Left lung (tissue), 14 donors: ENCODE measurements at places on chromosomes 1 and 21. TPM values are rescaled to one million over a fixed set of nuclear protein-coding genes. Genes with fewer than 3 reads are reported as not detected.

DNA sequence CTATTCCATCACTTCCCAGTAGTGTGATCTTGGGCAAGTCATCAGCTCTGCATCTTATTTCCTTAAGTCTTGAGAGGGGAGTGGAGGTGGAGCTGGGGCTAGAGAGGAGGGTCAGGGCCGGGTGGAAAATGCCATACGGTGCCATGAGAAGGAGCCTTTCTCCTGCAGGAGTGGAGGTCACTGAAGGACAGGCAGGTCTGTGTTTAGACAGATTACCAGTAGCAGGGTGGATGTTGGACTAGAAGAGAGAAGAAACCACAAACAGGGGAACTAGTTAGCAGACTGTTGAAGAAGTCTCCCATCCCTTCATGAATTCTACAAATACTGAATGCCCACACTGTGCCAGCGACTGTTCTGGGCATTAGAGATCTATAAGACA lies 13.9 kb upstream of the CPT2 start:
- H3K36me3 ChIP-seq: no peaks in the 10 kb centered on the region
- H3K4me1 ChIP-seq: peaks cover 5% of the 10 kb centered on the region
- no peaks in the 10 kb centered on the region for H3K27me3 ChIP-seq
- no peak overlapping the region for H3K4me3 ChIP-seq
- peak overlapping the region; percentile 33 for H3K27ac ChIP-seq

- peaks cover 6% of the 10 kb centered on the region for H3K27me3 ChIP-seq
- H3K4me3 ChIP-seq: no peak overlapping the region
- DNase-seq: peak; percentile 65
- no peak overlapping the region for H3K27ac ChIP-seq
Measured at GRCh38 chr1:227905573-227906487, 41.9 kb downstream of the WNT9A start.

- H3K27ac ChIP-seq: peak within 1 kb of the TSS; percentile 84
- H3K4me1 ChIP-seq: peaks cover 19% of the 10 kb centered on the region
- no peaks in the 10 kb centered on the region for H3K27me3 ChIP-seq
- no peaks in the 10 kb centered on the region for H3K36me3 ChIP-seq
- DNase-seq: peak; percentile 82
- H3K4me3 ChIP-seq: peak within 1 kb of the TSS; percentile 36
Measured at GRCh38 chr21:46183910-46184624, at the start of gene SPATC1L. Gene SPATC1L (minus strand): TSS chr21:46184459. CDS start chr21:46182816, 1,643 bp downstream.

DNA sequence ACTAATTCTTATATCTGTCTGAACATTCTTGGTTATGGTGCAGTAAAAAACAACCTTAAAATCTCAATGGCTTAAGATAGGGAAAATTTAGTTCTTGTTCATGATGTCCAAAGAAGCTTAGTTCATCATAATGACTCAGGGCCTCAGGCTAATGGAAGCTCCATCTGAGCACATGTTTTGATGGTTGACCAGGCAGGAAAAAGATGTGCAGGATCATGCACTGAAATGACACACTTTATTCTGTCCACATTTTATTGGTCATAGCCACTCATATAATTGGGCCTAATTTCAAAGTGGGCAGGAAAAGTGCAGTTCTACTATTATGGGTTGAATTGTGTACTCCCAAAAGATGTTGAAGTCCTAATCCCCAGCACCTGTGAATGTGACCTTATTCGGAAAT lies 198.2 kb downstream of the CENPF start:
- H3K36me3 ChIP-seq: no peaks in the 10 kb centered on the region
- H3K27me3 ChIP-seq: no peaks in the 10 kb centered on the region
- no peak overlapping the region for H3K4me3 ChIP-seq
- DNase-seq: no peak
- H3K4me1 ChIP-seq: no peaks in the 10 kb centered on the region

DNA sequence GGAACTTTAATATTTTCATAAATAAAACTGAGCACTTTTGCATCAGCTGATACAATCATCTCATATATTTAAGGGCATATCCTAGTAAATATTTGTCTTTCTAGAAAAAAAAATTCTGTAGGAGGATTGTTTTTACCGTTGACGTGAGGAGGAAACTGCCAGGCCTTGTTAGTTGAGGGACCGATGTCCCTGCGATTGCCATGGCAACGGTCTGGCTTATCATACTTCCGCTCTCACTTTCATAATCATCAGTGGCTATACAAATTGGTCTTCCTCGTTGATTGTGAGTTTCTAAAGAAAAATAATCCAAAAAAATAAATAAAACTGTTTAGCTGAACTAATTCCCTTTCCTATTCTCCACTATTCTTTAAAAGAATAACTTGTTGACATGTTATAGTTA lies 69.3 kb upstream of the ANGPTL3 start:
- no peaks in the 10 kb centered on the region for H3K4me1 ChIP-seq
- H3K36me3 ChIP-seq: no peaks in the 10 kb centered on the region
- no peak overlapping the region for H3K27ac ChIP-seq
- no peak overlapping the region for H3K4me3 ChIP-seq
- no peaks in the 10 kb centered on the region for H3K27me3 ChIP-seq
- DNase-seq: peak; percentile 7

DNA sequence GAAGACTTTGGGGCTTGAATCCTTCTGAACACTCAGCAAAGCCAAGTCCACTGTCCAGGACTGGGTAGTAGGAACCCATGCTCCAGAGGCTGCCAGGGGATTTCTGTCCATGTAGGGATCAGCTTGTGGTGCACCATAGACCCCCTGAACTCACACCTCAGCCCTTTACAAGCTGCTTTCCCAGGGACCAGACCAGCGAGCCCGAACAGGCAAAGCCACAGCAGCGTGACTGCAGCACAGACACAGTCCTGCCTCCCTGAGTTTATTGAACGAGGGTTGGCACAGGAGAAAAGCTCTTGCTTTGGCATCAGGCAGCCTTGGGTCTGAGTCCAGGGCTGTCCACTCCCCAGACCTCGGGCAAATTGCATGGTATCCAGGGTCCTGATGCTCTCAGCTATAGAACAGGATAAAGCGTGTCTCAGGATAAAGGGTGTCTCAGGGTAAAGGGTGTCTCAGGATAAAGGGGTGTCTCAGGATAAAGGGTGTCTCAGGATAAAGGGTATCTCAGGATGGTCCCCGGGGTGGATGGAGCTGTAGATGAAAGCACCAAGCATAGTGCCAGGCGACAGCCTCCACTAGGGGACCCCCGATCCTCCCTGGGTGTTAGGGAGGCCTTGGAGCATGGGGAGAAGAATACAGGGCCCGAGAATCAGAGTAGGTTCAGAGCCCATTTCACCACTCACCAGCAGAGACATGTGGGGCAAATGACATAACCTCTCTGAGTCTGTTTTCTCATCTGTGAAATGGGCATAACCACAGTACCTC lies 648.8 kb downstream of the NPHP4 start:
- DNase-seq: no peak
- H3K4me1 ChIP-seq: no peaks in the 10 kb centered on the region
- H3K4me3 ChIP-seq: no peak overlapping the region
- no peak overlapping the region for H3K27ac ChIP-seq
- no peaks in the 10 kb centered on the region for H3K36me3 ChIP-seq

DNA sequence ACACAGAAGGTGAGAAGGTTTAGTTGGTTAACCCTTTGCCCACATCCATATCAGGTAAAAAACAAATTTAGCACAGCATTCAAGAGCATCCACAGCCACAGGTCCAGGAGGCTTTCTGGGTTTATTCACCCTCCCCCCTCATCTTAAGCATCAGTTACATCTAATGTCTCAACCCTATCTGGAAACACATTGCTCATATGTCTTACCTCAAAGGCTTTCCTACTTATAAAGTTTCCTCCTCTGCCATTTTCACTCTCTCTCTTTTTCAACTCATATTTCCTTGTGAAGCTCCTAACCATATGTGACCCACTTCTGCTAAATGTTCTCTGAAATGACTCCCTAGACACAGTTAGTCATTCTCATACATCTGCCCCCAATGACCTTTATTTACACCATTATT lies 47.9 kb upstream of the RUNX1 start:
- no peak overlapping the region for H3K4me3 ChIP-seq
- H3K27me3 ChIP-seq: no peaks in the 10 kb centered on the region
- H3K4me1 ChIP-seq: no peaks in the 10 kb centered on the region
- DNase-seq: no peak

Gene SPATA45
- total RNA-seq: not detected

GRCh38 chr21:24594082-24594481 lies 1013.2 kb downstream of the MRPL39 start:
- DNase-seq: no peak
- H3K4me3 ChIP-seq: no peak overlapping the region
- no peaks in the 10 kb centered on the region for H3K27me3 ChIP-seq
- H3K36me3 ChIP-seq: no peaks in the 10 kb centered on the region
- H3K4me1 ChIP-seq: no peaks in the 10 kb centered on the region
- no peak overlapping the region for H3K27ac ChIP-seq

DNA sequence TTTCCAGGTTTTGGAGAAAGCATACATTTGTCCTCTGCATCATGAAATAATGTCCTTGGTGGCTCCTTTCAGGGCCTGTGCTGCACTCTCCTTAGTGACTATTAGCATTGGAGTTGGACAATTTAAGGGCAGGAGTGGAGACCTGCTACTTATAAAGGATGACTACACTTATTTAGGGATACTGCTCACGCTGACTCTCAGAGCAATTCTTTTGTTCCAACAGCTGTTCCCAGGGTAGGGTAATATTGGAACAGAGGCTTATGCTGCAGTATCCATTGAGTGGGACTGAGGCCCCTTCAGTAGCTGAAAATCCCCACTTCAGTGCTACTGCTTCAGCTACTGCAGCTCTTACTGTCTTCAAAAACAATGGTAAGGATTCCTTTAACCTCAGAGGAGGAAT lies 84.6 kb downstream of the GPR88 start:
- no peak overlapping the region for H3K4me3 ChIP-seq
- no peak overlapping the region for H3K27ac ChIP-seq
- no peaks in the 10 kb centered on the region for H3K4me1 ChIP-seq
- no peaks in the 10 kb centered on the region for H3K27me3 ChIP-seq
- DNase-seq: no peak
- no peaks in the 10 kb centered on the region for H3K36me3 ChIP-seq

GRCh38 chr1:198258491-198258890 lies 101.7 kb downstream of the NEK7 start:
- no peak overlapping the region for H3K27ac ChIP-seq
- H3K36me3 ChIP-seq: no peaks in the 10 kb centered on the region
- no peak for DNase-seq
- H3K4me1 ChIP-seq: peaks cover 5% of the 10 kb centered on the region

- no peak for DNase-seq
- no peaks in the 10 kb centered on the region for H3K27me3 ChIP-seq
Measured at GRCh38 chr1:115170377-115170776, 81.1 kb upstream of the TSPAN2 start.

- H3K4me1 ChIP-seq: no peaks in the 10 kb centered on the region
- H3K36me3 ChIP-seq: no peaks in the 10 kb centered on the region
- H3K27ac ChIP-seq: no peak overlapping the region
- H3K27me3 ChIP-seq: no peaks in the 10 kb centered on the region
Measured at GRCh38 chr1:103191327-103191726, 83.0 kb upstream of the COL11A1 start.

Gene CCDC27
- total RNA-seq: not detected

- H3K27me3 ChIP-seq: no peaks in the 10 kb centered on the region
- no peak overlapping the region for H3K27ac ChIP-seq
- H3K36me3 ChIP-seq: peaks cover 42% of the 10 kb centered on the region
- no peak for DNase-seq
Measured at GRCh38 chr1:154468535-154469250, 33.3 kb upstream of the TDRD10 start.

GRCh38 chr21:34157521-34157920 lies 84.1 kb downstream of the MRPS6 start:
- no peak for DNase-seq
- no peak overlapping the region for H3K27ac ChIP-seq
- H3K27me3 ChIP-seq: no peaks in the 10 kb centered on the region
- H3K4me3 ChIP-seq: no peak overlapping the region
- no peaks in the 10 kb centered on the region for H3K4me1 ChIP-seq

GRCh38 chr1:155177192-155177917 lies 3.7 kb downstream of the TRIM46 start:
- peaks cover 7% of the 10 kb centered on the region for H3K4me1 ChIP-seq
- H3K27ac ChIP-seq: peak overlapping the region; percentile 15
- DNase-seq: no peak

Gene FCRL6
- 0.73 TPM for total RNA-seq

- H3K27ac ChIP-seq: no peak overlapping the region
- H3K27me3 ChIP-seq: no peaks in the 10 kb centered on the region
- peaks cover 13% of the 10 kb centered on the region for H3K4me1 ChIP-seq
- no peaks in the 10 kb centered on the region for H3K36me3 ChIP-seq
- no peak overlapping the region for H3K4me3 ChIP-seq
- DNase-seq: no peak
Measured at GRCh38 chr1:164662462-164662861, 103.5 kb downstream of the PBX1 start.

DNA sequence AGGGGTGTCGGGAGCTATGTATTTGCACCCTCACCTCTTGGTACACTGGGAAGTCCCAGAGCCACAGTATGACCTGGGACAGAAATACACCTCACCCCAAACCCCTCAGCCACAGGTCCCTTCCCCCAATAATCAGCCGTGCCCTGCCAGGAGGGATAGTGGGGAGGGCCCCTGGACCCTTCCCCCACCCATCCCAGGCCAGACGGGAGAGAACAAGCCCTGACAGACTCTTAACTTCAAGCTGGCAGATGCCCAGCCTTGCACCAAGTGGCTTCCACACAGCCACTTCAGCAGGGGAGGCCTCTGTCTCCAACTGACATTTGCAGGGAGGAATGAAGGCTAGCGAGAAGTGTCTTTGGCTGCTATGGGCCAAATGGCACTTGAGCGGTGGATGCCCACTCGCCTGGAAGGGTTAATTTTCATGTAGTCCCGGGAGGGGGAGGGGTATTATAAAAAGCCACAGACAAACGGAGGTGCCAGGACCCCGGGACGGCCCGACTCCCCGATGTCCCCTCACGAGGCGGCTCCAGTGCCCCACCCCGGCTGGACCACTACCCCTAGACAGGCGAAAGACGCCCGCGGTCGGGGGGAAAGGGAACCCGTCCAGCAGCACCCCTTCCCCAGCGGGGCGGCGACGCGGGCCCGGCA lies 495 bp downstream of the SYNC start:
- H3K36me3 ChIP-seq: no peaks in the 10 kb centered on the region
- peak; percentile 80 for DNase-seq
- peak overlapping the region; percentile 58 for H3K4me3 ChIP-seq
- peak overlapping the region; percentile 73 for H3K27ac ChIP-seq
- H3K4me1 ChIP-seq: peaks cover 27% of the 10 kb centered on the region

DNA sequence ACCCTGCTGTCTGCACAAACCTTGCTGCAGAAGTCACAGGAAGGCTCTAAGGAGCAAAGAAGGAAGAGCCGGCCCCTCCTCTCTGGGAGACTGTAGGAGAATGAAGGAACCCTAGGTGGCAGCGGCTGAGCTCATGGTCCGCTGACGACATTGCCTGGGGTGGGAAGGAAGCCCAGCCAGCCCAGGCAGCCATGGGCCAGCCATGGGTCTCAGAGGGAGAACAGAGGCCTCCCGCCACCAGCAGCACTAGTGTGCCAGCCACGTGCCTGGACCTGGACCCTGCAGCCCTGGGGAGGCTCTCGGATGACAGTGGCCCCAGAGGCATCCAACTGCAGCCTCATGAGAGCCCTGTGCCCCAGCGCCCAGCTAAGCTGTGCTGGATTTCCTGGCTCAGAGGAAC lies 49.2 kb upstream of the POFUT2 start:
- no peak overlapping the region for H3K27ac ChIP-seq
- no peaks in the 10 kb centered on the region for H3K27me3 ChIP-seq
- H3K36me3 ChIP-seq: no peaks in the 10 kb centered on the region
- peaks cover 7% of the 10 kb centered on the region for H3K4me1 ChIP-seq
- peak; percentile 27 for DNase-seq
- H3K4me3 ChIP-seq: no peak overlapping the region
